Thoracic aorta (tissue), 2 donors: ENCODE measurements at places on chromosomes 7 and 10. TPM values are rescaled to one million over a fixed set of nuclear protein-coding genes. Genes with fewer than 3 reads are reported as not detected.

GRCh38 chr7:77188731-77189437 is 10.7 kb downstream of the FGL2 start:
- H3K36me3 ChIP-seq: no peaks in the 10 kb centered on the region
- H3K27me3 ChIP-seq: no peaks in the 10 kb centered on the region
- peaks cover 15% of the 10 kb centered on the region for H3K4me1 ChIP-seq
- no peak overlapping the region for H3K4me3 ChIP-seq
- no peak for DNase-seq
- no peak overlapping the region for H3K27ac ChIP-seq

DNA sequence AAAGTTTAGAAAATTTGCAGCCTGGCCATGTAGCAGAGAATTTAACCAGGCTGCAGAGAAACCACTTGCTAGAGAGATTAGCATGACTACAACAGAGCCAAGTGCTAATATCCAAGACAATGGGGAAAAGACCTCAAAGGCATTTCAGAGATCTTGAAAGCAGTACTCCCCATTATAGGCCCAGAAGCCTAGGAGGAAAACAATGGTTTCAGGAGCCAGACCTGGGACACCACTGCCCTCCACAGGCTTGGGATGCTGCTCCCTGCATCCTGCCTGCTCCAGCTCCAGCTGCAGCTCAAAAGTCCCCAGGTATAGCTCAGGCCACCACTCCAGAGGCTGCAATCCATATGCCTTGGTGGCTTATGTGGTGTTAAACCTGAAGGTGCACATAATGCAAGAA is 101.5 kb upstream of the TMEM72 start:
- H3K4me1 ChIP-seq: no peaks in the 10 kb centered on the region
- H3K4me3 ChIP-seq: no peak overlapping the region
- H3K27me3 ChIP-seq: no peaks in the 10 kb centered on the region
- no peak overlapping the region for H3K27ac ChIP-seq
- no peak for DNase-seq

DNA sequence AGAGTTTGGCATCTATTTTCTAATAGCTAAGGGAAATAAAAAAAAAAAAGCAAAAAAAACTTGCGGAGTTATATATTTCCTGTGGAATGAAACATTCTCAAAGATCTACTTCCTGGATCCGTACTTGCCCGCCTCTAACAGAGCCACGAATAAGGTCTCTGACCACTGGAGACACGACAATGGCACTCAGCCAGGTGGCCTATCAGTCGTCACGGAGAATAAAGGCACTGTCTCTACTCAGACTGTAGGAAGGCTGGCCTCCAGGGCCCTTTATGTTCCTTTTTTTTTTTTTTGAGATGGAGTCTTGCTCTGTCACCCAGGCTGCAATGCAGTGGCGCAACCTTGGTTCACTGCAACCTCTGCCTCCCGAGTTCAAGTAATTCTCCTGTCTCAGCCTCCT is 58.7 kb downstream of the RGS10 start:
- no peak overlapping the region for H3K27ac ChIP-seq
- H3K4me1 ChIP-seq: no peaks in the 10 kb centered on the region
- H3K4me3 ChIP-seq: no peak overlapping the region
- no peaks in the 10 kb centered on the region for H3K36me3 ChIP-seq
- no peaks in the 10 kb centered on the region for H3K27me3 ChIP-seq

DNA sequence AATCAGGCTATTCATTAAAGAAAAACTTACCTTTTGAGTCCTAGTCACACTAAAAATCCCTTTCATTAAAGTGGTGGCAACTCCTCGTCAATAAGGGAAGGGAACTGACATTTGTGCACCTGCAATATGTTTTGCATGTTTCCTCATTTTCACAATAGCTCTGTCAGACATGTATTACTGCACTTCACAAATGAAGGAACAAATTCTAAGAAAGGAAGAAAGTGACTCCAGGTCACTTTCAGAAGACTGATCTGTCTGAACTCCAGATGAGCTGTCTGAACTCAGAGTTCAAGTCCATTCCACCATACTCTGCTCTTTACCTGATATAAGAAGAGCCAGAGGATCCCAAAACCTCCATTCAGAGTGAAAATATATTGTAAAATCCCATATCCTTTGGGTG is 50.3 kb upstream of the GSAP start:
- no peak for DNase-seq
- no peaks in the 10 kb centered on the region for H3K4me1 ChIP-seq
- H3K27ac ChIP-seq: no peak overlapping the region
- H3K36me3 ChIP-seq: no peaks in the 10 kb centered on the region
- no peaks in the 10 kb centered on the region for H3K27me3 ChIP-seq

DNA sequence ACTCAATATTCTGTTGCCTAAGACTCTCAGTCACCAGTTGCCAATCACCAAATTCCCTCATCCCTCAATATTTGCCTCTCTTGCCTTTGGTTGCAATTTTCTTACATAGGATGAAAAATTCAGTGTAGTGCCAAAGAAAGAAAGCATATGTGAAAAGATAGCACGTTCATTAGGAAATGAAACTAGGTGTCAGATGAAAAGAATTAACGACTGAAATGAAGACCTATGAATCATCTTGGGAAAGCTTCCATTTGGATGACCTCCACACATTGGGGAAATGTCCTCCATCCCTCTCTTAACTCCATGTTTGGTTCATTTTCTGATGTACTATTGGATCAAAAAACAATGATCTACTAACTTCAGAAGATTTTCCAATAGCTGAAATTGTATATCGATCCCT is 145.1 kb upstream of the MEOX2 start:
- peaks cover 13% of the 10 kb centered on the region for H3K4me1 ChIP-seq
- DNase-seq: no peak
- H3K4me3 ChIP-seq: no peak overlapping the region
- no peak overlapping the region for H3K27ac ChIP-seq

DNA sequence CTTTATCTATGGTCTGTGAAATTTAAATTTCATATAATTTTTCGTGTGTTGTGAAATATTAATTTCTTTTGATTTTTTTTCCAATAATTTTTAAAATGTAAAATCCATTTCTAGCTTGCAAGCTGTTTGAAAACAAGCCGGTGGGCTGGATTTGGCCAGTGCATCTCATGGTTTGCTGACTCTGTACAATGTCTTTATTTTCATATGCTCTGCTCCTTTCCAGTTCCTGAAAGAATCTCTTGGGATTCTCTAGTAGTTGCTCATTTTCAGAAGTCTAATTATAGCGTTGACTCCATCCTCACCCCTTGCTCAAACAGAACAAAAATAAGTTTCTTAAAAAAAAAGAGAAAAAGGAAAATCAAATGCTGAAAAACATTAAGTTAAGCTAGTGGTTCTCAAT is 21.4 kb downstream of the UBN2 start:
- DNase-seq: no peak
- H3K36me3 ChIP-seq: peaks cover 27% of the 10 kb centered on the region
- H3K4me1 ChIP-seq: peaks cover 11% of the 10 kb centered on the region
- H3K27ac ChIP-seq: peak overlapping the region; percentile 26

GRCh38 chr10:93088466-93088865 is 14.8 kb downstream of the CYP26A1 start:
- H3K27me3 ChIP-seq: no peaks in the 10 kb centered on the region
- H3K36me3 ChIP-seq: no peaks in the 10 kb centered on the region
- no peak overlapping the region for H3K27ac ChIP-seq
- no peak overlapping the region for H3K4me3 ChIP-seq

DNA sequence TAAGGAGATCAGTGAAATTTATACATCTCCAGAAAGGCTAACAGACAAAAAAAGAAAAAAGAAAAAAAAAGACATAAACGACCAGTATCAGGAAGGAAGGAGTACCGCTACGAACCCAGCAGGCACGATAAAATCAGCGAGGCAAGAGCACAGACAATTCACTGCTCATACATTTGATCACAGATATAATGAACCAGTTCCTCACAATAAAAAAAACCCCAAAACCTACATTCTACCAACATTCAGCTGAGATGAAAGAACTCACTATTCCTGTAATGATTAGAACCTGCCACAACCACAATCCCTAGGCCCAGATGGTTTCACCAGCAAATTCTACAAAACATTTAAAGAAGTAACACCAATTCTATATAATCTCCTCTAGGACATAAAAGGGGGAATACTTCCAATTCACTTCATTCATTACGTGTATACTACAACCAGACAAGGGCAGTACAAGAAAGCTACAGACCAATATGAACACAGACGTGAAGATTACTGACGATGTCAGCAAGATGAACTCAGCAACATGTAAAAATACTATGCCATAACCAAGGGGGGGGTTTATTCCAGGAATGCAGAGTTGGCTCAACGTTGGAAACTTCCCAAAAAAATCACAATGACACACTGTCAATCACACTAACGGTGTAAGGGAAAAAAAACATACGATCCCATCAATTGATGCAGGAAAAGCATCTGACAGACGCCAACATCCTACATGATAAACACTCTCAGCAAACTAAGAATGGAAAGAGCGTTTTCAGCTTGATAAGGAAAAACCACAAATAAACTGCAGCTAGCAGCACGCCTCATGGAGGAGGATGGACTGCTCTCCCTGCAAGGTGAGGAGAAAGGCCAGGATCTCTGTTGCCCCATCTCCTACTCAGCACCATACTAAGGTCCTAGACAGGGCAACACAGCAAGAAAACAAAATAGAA is 256.2 kb downstream of the ELFN1 start:
- no peaks in the 10 kb centered on the region for H3K27me3 ChIP-seq
- no peaks in the 10 kb centered on the region for H3K4me1 ChIP-seq
- no peaks in the 10 kb centered on the region for H3K36me3 ChIP-seq
- no peak for DNase-seq
- no peak overlapping the region for H3K27ac ChIP-seq

Gene IFIT5
- 19.5 TPM for total RNA-seq

Gene CHAT
- total RNA-seq: not detected

Gene ANKRD22
- not detected for total RNA-seq

- no peaks in the 10 kb centered on the region for H3K4me1 ChIP-seq
- no peak for DNase-seq
- no peaks in the 10 kb centered on the region for H3K36me3 ChIP-seq
- no peaks in the 10 kb centered on the region for H3K27me3 ChIP-seq
Measured at GRCh38 chr7:46494028-46494427, 573.0 kb upstream of the IGFBP3 start.

Gene CYP2C19
- total RNA-seq: not detected

Gene GRM3
- not detected for total RNA-seq

Gene NAT16
- not detected for total RNA-seq

- DNase-seq: no peak
- H3K4me1 ChIP-seq: no peaks in the 10 kb centered on the region
- no peak overlapping the region for H3K4me3 ChIP-seq
- H3K36me3 ChIP-seq: no peaks in the 10 kb centered on the region
- no peaks in the 10 kb centered on the region for H3K27me3 ChIP-seq
Measured at GRCh38 chr7:149831741-149832219, 6.4 kb upstream of the ZNF862 start.

Gene DGKI
- 10.3 TPM for total RNA-seq

Gene ITGA8
- 1,137 TPM for total RNA-seq

GRCh38 chr10:53846809-53847208 is 954.2 kb downstream of the PCDH15 start:
- no peaks in the 10 kb centered on the region for H3K36me3 ChIP-seq
- H3K4me3 ChIP-seq: no peak overlapping the region
- no peak for DNase-seq
- H3K4me1 ChIP-seq: no peaks in the 10 kb centered on the region

GRCh38 chr7:26397796-26398426 is 106.2 kb downstream of the SNX10 start:
- H3K27me3 ChIP-seq: no peaks in the 10 kb centered on the region
- H3K4me1 ChIP-seq: peaks cover 9% of the 10 kb centered on the region
- DNase-seq: no peak
- no peaks in the 10 kb centered on the region for H3K36me3 ChIP-seq
- no peak overlapping the region for H3K27ac ChIP-seq

Gene OR2A42
- total RNA-seq: 0.49 TPM

DNA sequence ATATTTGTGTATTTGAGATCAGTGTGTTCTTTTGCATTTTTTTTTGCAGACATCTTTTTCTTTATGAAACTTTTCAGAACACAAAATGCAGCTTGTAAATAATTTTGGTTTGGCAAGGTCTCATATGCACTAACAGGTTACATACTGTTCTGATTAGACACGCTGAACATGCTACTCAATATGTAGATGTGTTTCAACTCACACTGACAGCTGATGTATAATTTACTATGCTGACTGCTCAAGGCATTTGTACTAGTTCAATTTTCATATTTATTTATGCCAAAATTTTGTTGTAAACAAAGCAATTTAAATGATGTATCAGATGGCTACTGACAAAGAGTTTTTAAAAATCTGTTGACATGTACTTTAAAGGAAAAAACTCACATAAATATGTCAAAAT is 123.8 kb downstream of the TFEC start:
- H3K27me3 ChIP-seq: no peaks in the 10 kb centered on the region
- H3K4me1 ChIP-seq: no peaks in the 10 kb centered on the region
- no peaks in the 10 kb centered on the region for H3K36me3 ChIP-seq
- no peak for DNase-seq

Gene TMEM229A
- not detected for total RNA-seq

GRCh38 chr7:31110331-31111108 is 58.4 kb downstream of the ADCYAP1R1 start:
- no peaks in the 10 kb centered on the region for H3K36me3 ChIP-seq
- no peaks in the 10 kb centered on the region for H3K4me1 ChIP-seq
- H3K27me3 ChIP-seq: no peaks in the 10 kb centered on the region
- DNase-seq: no peak

- peak within 1 kb of the TSS; percentile 77 for H3K4me3 ChIP-seq
- H3K36me3 ChIP-seq: no peaks in the 10 kb centered on the region
- peaks cover 27% of the 10 kb centered on the region for H3K4me1 ChIP-seq
- no peaks in the 10 kb centered on the region for H3K27me3 ChIP-seq
- H3K27ac ChIP-seq: no peak within 1 kb of the TSS
- no peak for DNase-seq
Measured at GRCh38 chr10:16521311-16522016, at the start of gene C1QL3. TSS of gene C1QL3 (minus strand) at chr10:16521879. CDS start at chr10:16521065, 814 bp downstream.

DNA sequence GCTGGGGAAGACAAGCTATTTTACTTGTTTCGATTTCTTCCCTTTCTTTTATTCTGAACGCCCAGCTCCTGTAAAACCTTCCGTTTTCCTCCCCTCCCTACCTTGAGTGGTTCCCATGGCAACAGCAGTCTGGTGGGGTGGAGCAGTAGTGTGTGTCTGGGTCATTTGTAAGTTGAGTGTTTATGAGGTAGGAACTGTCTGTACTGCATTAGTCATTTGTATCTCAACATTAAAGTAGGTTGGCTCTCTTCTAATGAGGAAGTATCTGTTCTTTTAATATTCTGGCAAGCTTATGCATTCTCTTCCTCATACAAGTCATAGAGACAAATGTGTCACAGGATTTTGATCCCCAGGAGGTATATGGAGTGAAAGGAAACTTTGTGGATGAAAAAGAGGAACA is 85.3 kb upstream of the CCDC6 start:
- H3K36me3 ChIP-seq: no peaks in the 10 kb centered on the region
- no peak overlapping the region for H3K4me3 ChIP-seq
- no peak overlapping the region for H3K27ac ChIP-seq
- H3K27me3 ChIP-seq: no peaks in the 10 kb centered on the region
- no peaks in the 10 kb centered on the region for H3K4me1 ChIP-seq
- DNase-seq: no peak

Gene SPDYE9
- not detected for total RNA-seq

Gene GDI2
- 209 TPM for total RNA-seq

DNA sequence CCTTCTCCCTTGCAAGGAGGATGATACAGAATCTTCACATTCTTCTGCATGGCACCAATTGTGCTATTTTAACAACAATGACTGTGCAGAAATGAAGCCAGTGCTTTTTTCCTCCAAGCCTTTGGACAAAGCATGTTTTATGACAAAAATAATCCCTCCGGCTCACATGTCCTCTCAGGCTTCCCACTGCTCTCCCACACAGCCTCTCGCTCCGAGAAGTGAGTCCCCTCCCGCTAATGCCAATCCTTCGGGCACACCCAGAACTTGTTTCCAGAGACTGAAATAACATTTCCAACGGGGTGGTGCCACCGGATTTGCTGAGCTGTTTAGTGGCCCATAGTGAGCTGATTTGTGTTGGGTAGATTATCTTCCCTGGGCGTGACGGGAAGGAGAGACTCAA is 35.8 kb downstream of the RBM17 start:
- H3K36me3 ChIP-seq: no peaks in the 10 kb centered on the region
- H3K27me3 ChIP-seq: no peaks in the 10 kb centered on the region
- H3K4me1 ChIP-seq: peaks cover 25% of the 10 kb centered on the region
- peak overlapping the region; percentile 54 for H3K4me3 ChIP-seq
- peak overlapping the region; percentile 60 for H3K27ac ChIP-seq
